Right ventricle myocardium inferior (tissue), 1 donor: ENCODE measurements at places on chromosomes 7 and 10.

- no peak for DNase-seq
These were observed 79.8 kb downstream of the CLEC2L start for GRCh38 chr7:139603282-139603681.

DNA sequence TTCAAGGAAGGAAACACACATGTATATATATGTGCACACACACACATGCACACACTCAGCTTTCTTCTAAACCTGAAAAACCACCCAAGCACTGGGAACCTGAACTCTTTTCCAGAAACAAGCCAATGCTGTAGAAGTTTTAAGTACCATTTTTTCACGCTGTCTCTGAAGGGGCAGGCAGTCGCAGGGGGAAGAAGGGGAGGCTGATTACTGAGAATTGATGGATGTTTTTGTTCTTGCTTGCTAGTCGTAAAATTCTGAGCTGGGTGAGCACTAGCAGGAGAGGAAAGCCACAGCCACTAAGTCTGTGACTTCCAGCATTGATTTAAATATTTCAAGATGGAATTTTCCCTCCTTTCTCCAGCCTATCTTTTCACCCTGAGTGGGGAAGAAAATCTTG, 391.8 kb downstream of the CALN1 start:
- DNase-seq = no peak

DNA sequence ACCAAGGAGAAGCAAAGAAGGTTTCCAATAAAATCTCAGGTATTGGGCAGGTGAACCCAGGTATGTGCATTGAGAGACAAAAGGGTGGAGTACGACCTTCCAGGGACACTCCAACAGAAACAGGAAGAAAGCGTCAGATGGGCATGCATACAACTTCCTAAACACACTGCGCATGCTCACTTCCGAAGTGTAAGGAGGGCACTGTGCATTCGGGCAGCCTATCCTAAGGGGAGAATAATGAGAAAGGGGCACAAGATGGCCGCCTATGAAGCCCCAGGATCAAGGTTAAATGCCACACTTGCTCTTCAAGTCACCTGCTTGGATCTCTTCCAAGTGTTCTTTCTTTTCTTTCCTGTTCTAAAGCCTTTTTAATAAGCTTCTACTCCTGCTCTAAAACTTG, 39.4 kb upstream of the PRSS1 start:
- no peak for DNase-seq

GRCh38 chr7:84712374-84713121, 474.3 kb downstream of the SEMA3D start:
- no peak for DNase-seq

- peak; percentile 34 for DNase-seq
These were observed 5.7 kb downstream of the AQP1 start for GRCh38 chr7:30917216-30917893.

- DNase-seq = no peak
These were observed 12.7 kb downstream of the AGR2 start for GRCh38 chr7:16791905-16792698.

DNA sequence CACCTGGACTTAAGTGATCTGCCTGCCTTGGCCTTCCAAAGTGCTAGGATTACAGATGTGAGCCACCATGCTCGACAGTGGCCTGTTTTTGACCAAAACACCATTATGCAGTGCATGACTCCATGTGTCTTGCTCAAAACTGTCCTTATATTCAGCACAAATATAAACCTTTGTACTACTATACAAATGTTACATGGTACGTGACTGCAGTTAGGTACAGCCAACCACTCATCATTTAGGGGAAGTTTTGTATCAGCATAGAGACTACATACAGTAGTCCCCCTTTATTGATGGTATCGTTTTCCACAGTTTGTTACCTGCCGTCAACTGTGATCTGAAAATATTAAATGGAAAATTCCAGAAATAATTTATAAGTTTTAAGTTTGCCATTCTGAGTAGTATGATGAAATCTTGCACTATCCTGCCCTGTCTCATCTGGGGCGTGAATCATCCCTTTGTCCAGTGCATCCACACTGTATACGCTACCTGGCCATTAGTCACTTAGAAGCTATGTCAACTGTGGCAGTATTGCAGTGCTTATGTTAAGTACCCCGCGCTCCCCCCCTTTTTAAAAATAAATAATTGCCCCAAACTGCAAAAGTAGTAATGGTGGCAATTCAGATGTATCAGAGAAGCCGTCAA, 23.3 kb upstream of the ZNF282 start:
- DNase-seq = no peak

DNA sequence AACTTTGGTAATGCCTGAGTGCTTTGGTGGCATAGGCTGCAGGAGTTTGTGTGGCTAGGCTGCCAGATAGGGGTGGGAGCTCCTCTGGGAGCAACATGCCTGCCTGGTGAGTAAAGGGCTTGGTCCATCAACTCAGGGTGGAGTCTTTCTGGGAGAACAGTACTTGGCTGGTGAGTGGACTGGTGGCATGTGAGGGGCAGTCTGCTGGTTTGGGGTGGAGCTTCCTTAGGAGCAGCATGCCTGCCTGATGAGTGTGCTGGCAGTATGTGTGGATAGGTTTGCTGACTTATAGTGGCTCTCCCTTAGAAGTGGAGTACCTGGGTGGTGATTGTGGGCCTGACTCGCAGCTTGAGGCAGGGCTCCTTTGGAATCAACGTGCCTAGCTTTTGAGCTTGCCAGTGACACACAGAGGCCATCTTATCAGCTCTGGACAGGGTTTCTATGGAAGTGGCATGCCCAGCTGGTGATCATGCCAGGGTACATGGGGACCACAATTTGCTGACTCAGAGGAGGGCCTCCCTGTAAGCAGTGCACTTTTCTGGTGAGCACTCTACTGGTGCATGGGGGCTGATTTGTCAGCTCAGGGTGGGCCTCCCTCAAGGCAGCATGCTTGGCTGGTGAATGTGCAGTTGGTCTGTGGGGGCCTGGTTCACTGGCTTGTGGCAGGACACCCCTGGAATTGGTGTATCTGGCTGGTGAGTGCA, 35.0 kb upstream of the SRI start:
- DNase-seq = no peak
